ENCODE measurements at places on chromosomes 5 and 9. TPM values are rescaled to one million over a fixed set of nuclear protein-coding genes. Genes with fewer than 3 reads are reported as not detected.

GRCh38 chr5:76529464-76530344 lies 93.5 kb downstream of the F2RL2 start:
- no peaks in the 10 kb centered on the region for H3K4me1 ChIP-seq
- H3K4me3 ChIP-seq = no peak overlapping the region
- no peak overlapping the region for H3K27ac ChIP-seq
- peaks cover 2% of the 10 kb centered on the region for H3K27me3 ChIP-seq
- no peaks in the 10 kb centered on the region for H3K36me3 ChIP-seq
- DNase-seq = no peak

DNA sequence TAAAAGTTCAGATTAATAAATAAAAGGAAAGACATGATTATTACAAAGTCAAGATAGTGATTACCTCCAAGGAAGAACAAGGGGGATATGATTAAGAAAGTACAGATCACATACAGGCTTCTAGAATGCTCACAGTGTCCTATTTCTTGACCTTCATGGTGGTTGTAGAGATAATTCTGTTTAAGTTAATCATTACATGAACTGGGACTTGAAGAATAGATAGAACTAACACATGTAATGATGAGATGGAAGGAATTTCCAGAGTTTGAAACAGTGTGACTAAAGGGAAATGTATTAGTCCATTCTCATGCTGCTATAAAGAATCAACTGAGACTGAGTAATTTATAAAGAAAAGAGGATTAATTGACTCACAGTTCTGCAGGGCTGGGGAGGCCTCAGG lies 72.7 kb downstream of the LURAP1L start:
- no peaks in the 10 kb centered on the region for H3K36me3 ChIP-seq
- no peak for DNase-seq
- H3K4me3 ChIP-seq = no peak overlapping the region
- no peak overlapping the region for H3K27ac ChIP-seq
- no peaks in the 10 kb centered on the region for H3K27me3 ChIP-seq
- no peaks in the 10 kb centered on the region for H3K4me1 ChIP-seq

DNA sequence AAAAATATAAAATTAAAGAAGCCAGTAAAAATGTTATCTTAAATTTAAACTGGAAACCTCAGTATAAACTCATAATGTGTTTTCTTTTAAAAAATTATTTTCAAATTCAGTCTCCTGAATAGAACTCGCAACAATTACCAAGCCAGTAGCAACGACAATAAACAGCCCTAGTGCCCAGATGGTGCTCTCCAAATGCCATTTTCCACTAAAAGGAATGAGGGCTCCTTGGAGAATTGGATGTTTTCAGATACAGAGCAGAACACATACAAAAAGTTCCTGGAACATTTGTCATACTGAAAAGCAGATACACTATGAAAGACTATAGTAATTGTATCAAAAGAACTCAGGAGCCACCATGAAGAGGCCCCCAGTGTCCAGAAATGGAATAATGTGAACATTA lies 97.4 kb downstream of the TMC1 start:
- no peak overlapping the region for H3K4me3 ChIP-seq
- H3K27me3 ChIP-seq = no peaks in the 10 kb centered on the region
- DNase-seq = no peak

DNA sequence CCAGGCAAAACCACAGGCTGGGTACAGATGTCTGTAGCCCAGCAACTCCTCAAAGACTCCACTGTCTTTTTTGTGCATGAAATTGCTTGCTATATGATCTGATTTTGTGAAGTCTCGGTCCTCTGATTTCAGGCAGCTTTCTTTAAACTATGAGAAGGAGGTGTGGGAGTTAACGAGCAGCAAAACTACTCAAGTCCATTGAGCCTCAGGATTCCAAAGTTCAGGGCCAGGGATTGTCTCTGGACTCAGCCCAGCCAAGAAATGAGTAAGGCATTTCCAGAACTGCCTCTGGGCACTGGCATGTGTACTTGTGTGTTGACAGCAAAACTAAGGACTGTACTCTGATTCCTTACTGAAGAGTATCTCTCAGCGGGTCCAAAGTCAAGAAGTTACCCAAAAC lies 53.4 kb upstream of the GLIS3 start:
- DNase-seq = no peak
- H3K36me3 ChIP-seq = no peaks in the 10 kb centered on the region
- no peak overlapping the region for H3K4me3 ChIP-seq
- no peaks in the 10 kb centered on the region for H3K27me3 ChIP-seq
- H3K27ac ChIP-seq = no peak overlapping the region

Gene CDC20B
- 0.13 TPM for total RNA-seq

Gene CER1
- 2,562 TPM for total RNA-seq

Measured in endodermal cell (in vitro differentiated cells).